ENCODE measurements at places on chromosomes 2 and 18.

DNA sequence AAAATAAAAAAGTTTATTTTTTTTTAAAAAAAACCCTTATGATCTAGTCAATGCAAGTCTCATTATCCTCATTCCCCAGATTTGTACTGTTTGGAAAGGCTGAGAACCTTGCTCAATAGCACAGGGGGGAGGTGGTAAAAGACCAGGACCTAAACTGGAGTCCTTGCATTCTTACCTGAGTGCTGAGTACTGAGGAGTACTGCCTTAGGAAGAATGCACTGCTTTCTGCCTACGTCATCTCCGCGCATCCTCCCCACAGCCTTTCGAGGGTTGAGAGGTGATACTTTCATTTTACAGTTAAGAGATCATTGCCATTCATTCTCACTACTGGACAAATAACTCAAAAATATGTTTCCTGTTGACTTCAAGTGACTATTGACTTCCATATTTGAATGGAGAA lies 73.8 kb downstream of the MAP3K20 start:
- no peak for DNase-seq

GRCh38 chr2:57598551-57598950 lies 448.1 kb upstream of the VRK2 start:
- no peak for DNase-seq

DNA sequence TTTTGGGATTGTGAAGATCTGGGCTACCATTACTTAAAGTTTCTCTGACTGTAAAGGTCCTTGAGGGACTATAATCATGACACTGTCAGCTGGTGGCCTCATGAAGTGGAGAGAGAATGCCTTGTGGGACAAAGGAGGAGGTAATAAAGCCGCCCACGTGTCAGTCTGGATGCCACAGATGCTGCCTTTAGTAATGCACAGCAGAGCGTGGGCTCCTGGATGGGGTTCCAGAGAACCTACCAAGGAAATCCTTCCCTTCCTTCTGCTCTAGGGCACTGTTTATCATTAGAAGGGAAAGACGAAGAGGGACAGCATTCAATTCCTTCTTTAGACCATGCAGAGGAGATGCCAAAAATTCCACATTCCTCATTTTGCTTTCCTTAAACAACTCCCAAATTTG lies 63.5 kb downstream of the COL5A2 start:
- no peak for DNase-seq

GRCh38 chr2:165238295-165238694 lies 919 bp upstream of the SCN2A start:
- no peak for DNase-seq

- DNase-seq: no peak
Observed at GRCh38 chr2:16851126-16851525, 185.5 kb upstream of the CYRIA start.

GRCh38 chr2:48984922-48985321 lies 169.4 kb downstream of the FSHR start:
- DNase-seq: no peak

DNA sequence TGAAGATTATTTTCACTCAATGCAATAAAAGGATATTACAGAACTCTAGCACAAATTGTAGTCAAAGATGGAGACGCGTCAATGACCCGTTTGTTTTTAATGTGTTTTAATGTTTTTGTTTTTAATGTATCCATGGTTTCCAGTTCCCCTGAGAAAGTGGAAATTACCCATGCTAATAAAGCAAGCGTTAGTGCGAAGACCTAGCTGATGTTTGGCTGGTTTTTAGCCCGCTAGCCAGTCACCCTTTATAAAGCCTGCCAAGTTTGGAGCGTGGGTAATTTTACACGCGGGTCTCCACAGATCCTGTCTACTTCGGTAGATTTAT lies 430 bp upstream of the CHMP1B start:
- no peak for DNase-seq

All from HCEC 1CT (cell line).